Spleen (tissue), 13 donors: ENCODE measurements at places on chromosomes 12 and 14. TPM values are rescaled to one million over a fixed set of nuclear protein-coding genes. Genes with fewer than 3 reads are reported as not detected.

SERPINA12 gene
- not detected for total RNA-seq

FAM90A1 gene
- 0.73 TPM for total RNA-seq

CLECL1 gene
- total RNA-seq: 13.2 TPM

SLCO1A2 gene
- 2.5 TPM for total RNA-seq

OR11H6 gene
- total RNA-seq: not detected

SLC7A8 gene
- total RNA-seq: 40.7 TPM

EEF1AKMT3 gene
- 3.0 TPM for total RNA-seq

AP4S1 gene
- 10.7 TPM for total RNA-seq

LALBA gene
- not detected for total RNA-seq

GRCh38 chr12:110047297-110047940, 903 bp downstream of the C12orf76 start:
- peak overlapping the region; percentile 91 for H3K27ac ChIP-seq
- H3K36me3 ChIP-seq: peaks cover 6% of the 10 kb centered on the region
- H3K4me3 ChIP-seq: peak overlapping the region; percentile 72
- H3K27me3 ChIP-seq: no peaks in the 10 kb centered on the region

- peaks cover 36% of the 10 kb centered on the region for H3K4me1 ChIP-seq
- H3K27ac ChIP-seq: no peak overlapping the region
- peaks cover 13% of the 10 kb centered on the region for H3K27me3 ChIP-seq
Measured at GRCh38 chr12:131608740-131609690, 101.9 kb upstream of the SFSWAP start.

GRCh38 chr12:106071686-106072085, 67.1 kb downstream of the NUAK1 start:
- H3K4me3 ChIP-seq: no peak overlapping the region
- no peaks in the 10 kb centered on the region for H3K36me3 ChIP-seq
- no peaks in the 10 kb centered on the region for H3K27me3 ChIP-seq
- DNase-seq: no peak

GRCh38 chr14:98133806-98134205, 1138.2 kb downstream of the BCL11B start:
- H3K27me3 ChIP-seq: peaks cover 32% of the 10 kb centered on the region
- no peak overlapping the region for H3K27ac ChIP-seq
- H3K36me3 ChIP-seq: no peaks in the 10 kb centered on the region
- H3K4me1 ChIP-seq: no peaks in the 10 kb centered on the region

- H3K27ac ChIP-seq: no peak overlapping the region
- no peak overlapping the region for H3K4me3 ChIP-seq
- no peak for DNase-seq
- H3K4me1 ChIP-seq: no peaks in the 10 kb centered on the region
- no peaks in the 10 kb centered on the region for H3K27me3 ChIP-seq
- H3K36me3 ChIP-seq: no peaks in the 10 kb centered on the region
Measured at GRCh38 chr14:42642787-42643186, 1036.1 kb downstream of the LRFN5 start.

DNA sequence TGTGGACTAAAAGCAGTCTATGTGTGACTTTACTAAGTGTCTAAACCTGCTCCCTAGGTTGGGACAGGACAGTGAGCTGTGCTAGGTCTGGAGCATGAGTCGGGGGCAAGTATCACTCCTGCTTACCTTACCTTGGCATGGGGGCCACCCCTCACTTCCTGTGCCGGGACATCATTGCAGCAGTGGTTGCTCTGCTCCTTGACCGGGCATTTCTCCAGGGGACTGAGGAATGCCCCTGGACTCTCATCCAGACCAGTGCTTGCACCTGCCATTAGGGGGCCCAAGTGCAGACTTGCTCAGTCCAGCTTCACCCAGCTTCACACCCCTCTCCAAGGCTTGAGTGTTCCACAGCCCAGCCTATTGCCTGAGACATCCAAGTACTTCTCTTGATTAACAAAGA, 84.7 kb upstream of the NELL2 start:
- no peak overlapping the region for H3K4me3 ChIP-seq
- H3K27me3 ChIP-seq: no peaks in the 10 kb centered on the region
- no peak for DNase-seq
- H3K4me1 ChIP-seq: no peaks in the 10 kb centered on the region
- H3K36me3 ChIP-seq: no peaks in the 10 kb centered on the region

DNA sequence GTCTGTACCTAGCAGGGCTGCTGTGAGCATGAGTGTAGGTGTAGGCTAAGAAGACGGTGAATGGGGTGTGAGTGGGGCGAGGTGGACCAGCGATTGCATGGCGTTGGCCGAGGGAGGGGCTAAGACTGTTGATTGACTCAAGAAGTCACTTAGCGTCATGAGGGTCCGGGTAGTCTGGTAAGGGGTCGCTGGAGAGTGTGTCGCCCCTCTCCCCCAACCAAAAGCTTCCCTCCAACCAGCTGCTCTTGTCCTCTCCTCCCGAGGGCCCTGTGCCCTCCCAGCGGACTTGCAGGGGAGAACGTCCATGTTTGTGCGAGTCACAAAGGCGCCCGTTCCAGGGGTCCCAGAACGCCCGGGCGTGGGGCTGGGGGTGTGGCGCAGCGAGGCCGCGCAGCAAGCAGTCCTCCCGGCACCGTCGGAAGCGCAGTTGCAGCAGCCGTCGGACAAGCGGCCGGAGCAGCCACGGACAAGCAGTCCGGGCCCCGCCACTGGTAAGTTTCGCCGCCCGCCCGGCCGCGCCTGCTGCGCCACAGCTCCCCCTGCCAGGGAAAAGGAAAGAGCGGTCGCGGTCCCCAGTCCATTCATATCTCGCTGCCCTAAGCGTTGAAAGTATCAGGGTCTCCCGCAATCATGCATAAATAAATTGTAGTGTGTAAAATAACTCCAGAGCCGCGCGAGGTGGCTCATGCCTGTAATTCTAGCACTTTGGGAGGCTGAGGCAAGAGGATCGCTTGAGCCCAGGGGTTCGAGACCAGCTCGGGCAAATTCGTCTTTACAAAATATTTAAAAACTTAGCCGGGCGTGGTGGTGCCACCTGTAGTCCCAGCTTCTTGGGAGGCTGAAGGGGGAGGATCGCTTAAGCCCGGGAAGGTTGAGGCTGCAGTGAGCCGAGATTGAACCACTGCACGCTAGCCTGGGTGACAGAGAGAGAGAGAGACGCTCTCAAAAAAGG, at the start of gene CCDC63:
CCDC63 (plus strand) TSS at position 373 of the 952 bp plus-strand sequence. CDS start 5,968 bp downstream, outside the sequence.
- no peaks in the 10 kb centered on the region for H3K36me3 ChIP-seq
- peaks cover 11% of the 10 kb centered on the region for H3K4me1 ChIP-seq
- DNase-seq: peak; percentile 86
- H3K4me3 ChIP-seq: peak within 1 kb of the TSS; percentile 49
- H3K27ac ChIP-seq: no peak within 1 kb of the TSS

GRCh38 chr12:111673503-111673902, 12.3 kb downstream of the BRAP start:
- H3K27me3 ChIP-seq: no peaks in the 10 kb centered on the region
- DNase-seq: no peak
- H3K36me3 ChIP-seq: peaks cover 100% of the 10 kb centered on the region

- H3K27me3 ChIP-seq: no peaks in the 10 kb centered on the region
- no peaks in the 10 kb centered on the region for H3K36me3 ChIP-seq
- no peak overlapping the region for H3K27ac ChIP-seq
- DNase-seq: no peak
Measured at GRCh38 chr12:21675641-21676040, 18.0 kb upstream of the LDHB start.

GRCh38 chr12:69425417-69425816, 44.8 kb upstream of the FRS2 start:
- no peak overlapping the region for H3K4me3 ChIP-seq
- H3K27me3 ChIP-seq: no peaks in the 10 kb centered on the region
- DNase-seq: no peak
- no peak overlapping the region for H3K27ac ChIP-seq

GRCh38 chr14:98916476-98916875, 355.5 kb downstream of the BCL11B start:
- no peaks in the 10 kb centered on the region for H3K4me1 ChIP-seq
- H3K27ac ChIP-seq: no peak overlapping the region
- H3K36me3 ChIP-seq: no peaks in the 10 kb centered on the region
- no peak overlapping the region for H3K4me3 ChIP-seq
- no peak for DNase-seq

- H3K27me3 ChIP-seq: no peaks in the 10 kb centered on the region
- H3K4me1 ChIP-seq: no peaks in the 10 kb centered on the region
- no peak overlapping the region for H3K27ac ChIP-seq
- no peaks in the 10 kb centered on the region for H3K36me3 ChIP-seq
Measured at GRCh38 chr12:80321653-80322052, 122.4 kb upstream of the PTPRQ start.

GRCh38 chr14:100885617-100886016, 17.9 kb downstream of the RTL1 start:
- H3K4me3 ChIP-seq: no peak overlapping the region
- no peaks in the 10 kb centered on the region for H3K27me3 ChIP-seq
- no peak overlapping the region for H3K27ac ChIP-seq
- no peaks in the 10 kb centered on the region for H3K36me3 ChIP-seq

DNA sequence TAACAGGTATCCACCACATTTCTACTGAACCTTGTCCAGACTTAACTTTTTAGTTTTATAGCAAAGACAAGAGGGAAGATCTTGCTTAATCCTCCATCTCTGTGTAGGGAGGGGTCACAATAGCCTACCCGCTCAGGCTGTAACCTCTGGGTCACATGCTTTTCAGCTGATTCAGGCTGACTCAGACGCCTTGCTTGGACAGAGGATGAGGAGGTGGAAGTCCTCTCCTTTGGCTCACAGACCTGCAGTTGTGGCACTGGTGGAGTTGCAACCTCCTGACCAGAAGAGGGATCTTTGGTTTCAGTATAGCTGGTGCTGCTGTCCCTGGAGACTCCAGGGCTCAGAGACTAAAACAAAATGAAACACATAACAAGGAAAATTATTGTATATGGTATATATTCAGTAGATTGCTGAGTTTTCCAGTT, 16.2 kb downstream of the ACIN1 start:
- H3K36me3 ChIP-seq: peaks cover 87% of the 10 kb centered on the region
- H3K4me3 ChIP-seq: no peak overlapping the region
- H3K27me3 ChIP-seq: no peaks in the 10 kb centered on the region
- no peak for DNase-seq
- H3K27ac ChIP-seq: no peak overlapping the region
- peaks cover 48% of the 10 kb centered on the region for H3K4me1 ChIP-seq

DNA sequence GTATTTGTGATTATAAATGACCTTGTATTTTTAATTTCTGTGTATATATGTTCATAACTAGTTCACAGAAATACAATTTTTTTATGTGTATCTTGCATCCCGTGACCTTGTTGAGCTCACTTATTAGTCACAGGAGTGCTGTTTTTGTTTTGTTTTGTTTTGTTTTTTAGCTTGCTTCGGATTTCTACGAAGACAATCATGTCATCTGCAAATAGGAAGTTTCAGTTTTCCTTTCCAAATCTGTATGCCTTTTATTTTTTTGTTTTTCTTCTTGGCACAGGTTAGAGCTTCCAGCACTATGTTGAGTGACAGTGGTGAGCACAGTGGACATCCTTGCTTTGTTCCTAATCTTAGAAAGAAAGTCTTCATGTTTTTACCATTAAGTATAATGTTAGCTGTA, 229.2 kb upstream of the GARIN6 start:
- H3K27me3 ChIP-seq: no peaks in the 10 kb centered on the region
- H3K4me1 ChIP-seq: no peaks in the 10 kb centered on the region
- H3K4me3 ChIP-seq: no peak overlapping the region
- H3K27ac ChIP-seq: no peak overlapping the region

DNA sequence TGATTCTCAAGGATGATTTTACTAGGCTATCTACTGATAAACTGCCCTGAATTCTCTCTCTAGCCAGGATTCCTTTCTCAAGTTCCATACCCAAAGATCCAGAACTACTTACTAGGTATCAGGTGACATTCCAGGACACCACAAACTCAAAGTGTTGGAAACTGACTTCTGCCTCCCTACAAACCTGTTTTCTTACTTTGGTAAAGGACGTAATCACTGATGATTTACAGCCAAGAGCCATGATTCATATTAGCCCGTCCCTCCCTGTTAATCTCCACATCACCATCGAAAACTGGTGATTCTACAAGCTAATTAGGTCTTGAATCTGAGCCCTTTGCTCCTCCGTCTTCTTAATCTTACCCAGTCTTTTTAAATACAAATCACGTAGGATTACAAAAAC, 1.0 kb upstream of the ATG14 start:
- H3K27me3 ChIP-seq: no peaks in the 10 kb centered on the region
- H3K36me3 ChIP-seq: no peaks in the 10 kb centered on the region
- H3K4me3 ChIP-seq: no peak overlapping the region
- DNase-seq: no peak
- H3K27ac ChIP-seq: no peak overlapping the region
- peaks cover 24% of the 10 kb centered on the region for H3K4me1 ChIP-seq
